GM23248 (cell line): ENCODE measurements at places on chromosomes 12 and 14.

GRCh38 chr12:53212931-53213330 is 5.9 kb upstream of the ITGB7 start:
- DNase-seq: peak; percentile 36

DNA sequence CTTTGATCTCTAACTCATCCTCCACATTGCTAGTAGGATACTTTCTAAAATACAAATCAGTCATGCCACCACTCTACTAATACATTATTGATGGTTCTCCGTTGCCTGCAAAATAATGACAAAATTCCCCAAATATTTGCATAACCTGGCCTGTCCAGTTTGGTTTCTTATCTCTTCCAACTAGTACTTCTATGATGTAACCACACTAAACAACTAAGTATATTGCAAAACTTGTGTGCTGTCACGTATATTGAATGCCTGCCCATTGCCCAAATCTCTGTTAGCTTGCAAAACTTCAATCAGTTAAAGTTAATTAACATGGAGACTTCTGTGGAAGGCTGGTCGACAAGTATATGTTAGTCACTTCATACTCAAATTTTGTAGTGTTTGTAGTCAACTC is 6.5 kb downstream of the OR6C74 start:
- no peak for DNase-seq

GRCh38 chr12:116153983-116154382 is 123.5 kb downstream of the MED13L start:
- no peak for DNase-seq

GRCh38 chr12:21940549-21941505 is at the start of gene ABCC9:
ABCC9 (minus strand) TSS chr12:21941426; CDS start chr12:21936674, 4,752 bp downstream.
- DNase-seq: peak; percentile 64
